NCI-H1417 treated with DMSO at 0.1 percent for 48 hours (cell line): ENCODE measurements at places on chromosomes 1 and 21.

DNA sequence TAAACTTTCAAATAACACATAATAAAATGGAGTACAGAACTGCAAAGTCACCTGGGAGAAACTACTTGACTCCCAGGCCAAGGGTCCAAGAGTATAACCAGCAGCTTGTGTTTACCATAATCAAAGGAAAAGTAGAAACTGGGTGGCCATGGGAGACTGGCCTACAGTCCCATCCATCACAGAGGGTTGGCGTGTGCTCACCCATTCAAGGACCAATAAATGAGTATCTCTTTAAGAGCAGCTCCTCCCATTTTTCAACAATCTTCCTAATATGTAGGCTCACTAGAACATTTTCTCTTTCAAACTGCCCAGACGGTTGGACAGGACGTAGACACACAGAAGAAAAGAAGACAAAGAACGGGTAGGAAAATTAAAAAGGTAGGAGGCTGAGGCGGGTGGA, at the start of gene FMO3:
FMO3 (plus strand) TSS at position 302 of the 400 bp plus-strand sequence. CDS start 1,754 bp downstream, outside the sequence.
- no peak for DNase-seq

DNA sequence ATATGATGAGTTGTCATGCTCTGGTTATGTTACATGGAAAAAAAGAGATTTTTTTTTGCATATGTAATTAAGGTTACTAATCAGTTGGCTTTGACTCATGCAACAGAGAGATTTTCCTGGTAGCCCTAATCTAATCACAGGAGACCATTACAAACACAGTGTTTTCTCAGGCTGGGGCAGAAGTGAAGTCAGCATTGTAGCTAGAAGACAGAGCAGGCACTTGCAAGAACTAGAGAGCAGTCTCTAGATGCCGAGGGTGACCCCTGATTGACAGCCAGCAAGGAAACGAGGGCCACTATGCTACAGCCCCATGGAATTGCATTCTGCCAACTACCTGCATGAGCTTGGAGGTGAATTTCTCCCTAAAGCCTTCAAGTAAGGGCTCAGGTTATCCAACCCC, 151.3 kb downstream of the RUNX1 start:
- no peak for DNase-seq

GRCh38 chr1:159483501-159483900, 44.0 kb downstream of the OR10J1 start:
- no peak for DNase-seq

- DNase-seq = no peak
Observed at GRCh38 chr1:7686301-7686850, 84.7 kb upstream of the VAMP3 start.

DNA sequence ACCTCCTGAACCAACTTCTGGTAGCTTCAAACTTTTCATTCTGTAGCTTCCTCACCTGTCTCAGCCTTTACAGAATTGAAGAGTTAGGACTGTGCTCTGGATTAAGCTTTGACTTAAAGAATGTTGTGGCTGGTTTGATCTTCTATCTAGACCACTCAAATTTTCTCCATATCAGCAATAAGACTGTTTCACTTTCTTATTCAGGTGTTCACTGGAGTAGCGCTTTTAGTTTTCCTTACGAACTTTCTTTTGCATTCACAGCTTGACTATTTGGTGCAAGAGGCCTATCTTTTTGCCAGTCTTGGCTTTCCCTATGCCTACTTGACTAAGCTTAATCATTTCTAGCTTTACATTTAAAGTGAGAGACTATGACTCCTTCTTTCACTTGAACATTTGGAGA, 31.5 kb downstream of the FGGY start:
- no peak for DNase-seq

DNA sequence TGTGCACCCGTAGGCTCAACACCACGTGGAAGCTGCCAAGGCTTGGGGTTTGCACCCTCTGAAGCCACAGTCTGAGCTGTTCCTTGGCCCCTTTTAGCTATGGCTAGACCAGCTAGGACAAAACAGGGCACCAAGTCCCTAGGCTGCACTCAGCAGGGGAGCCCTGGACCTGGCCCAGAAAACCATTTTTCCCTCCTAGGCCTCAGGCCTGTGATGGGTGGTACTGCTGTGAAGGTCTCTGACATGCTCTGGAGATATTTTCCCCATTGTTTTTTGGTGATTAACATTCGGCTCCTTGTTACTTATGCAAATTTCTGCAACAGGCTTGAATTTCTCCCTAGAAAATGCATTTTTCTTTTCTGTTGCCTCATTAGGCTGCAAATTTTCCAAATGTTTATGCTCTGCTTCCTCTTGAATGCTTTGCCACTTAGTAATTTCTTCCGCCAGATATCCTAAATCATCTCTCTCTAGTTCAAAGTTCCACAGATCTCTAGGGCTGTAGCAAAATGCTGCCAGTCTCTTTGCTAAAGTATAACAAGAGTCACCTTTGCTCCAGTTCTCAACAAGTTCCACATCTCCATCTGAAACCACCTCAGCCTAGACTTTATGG, 69.0 kb upstream of the KRTAP19-8 start:
- DNase-seq = no peak
